ENCODE measurements at places on chromosomes 5 and 9.

- DNase-seq: no peak
These were observed 7.6 kb upstream of the LCN15 start for GRCh38 chr9:136771907-136772415.

DNA sequence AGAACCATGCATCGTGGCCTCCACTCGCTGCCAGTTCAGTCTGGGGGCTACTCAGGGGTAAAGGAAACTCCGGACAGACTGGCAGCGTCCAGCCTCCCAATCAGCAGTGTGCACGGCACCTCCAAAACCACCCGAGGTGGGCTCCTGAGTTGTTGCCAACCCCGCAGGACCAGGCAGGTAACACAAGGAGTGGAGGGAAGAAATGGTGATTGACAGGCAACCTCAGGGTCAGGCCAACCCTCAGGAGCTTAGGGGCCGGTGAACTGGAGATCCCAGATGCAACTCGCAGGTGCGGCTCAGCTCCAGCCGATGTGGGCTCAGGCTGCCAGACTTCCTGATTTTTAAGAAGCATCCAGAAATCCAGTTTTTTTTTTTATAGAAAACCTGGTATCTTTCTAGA is 37.3 kb upstream of the AKNA start:
- DNase-seq: no peak

- DNase-seq: no peak
These were observed 10.1 kb downstream of the CAMK2A start for GRCh38 chr5:150279330-150280020.

DNA sequence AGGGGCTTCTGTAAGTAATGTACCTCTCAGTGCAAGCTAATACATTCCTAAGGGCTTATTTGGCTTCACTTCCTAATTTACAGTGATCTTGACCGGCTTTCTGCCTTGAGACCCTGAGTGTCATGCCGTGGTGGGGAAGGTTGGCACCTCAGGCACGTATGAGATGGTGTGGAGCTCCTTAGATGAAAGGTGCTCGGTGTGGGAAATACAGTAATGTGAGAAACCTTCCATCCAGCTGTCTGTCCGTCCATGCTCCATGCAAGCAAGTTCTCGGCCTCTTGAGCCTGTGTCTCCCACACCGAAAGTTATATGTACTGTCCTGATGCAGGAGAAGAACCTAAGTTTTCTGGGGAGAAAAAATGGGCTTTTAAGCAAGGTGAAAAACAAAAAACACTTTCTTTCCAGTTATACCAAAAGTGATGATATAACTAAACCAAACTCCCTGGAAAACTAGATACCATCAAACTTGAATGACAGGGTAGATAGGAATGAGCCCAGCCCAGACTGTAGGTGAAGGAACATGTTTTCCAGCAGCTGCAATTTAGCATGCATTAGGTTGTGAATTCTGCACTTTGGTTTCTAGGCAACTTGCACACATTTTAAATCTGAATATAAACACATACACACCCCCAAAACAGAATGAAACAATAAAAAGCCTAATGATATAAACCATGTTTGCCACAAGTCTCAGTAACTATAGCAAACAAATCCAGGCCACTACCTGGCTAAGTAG is 279.6 kb downstream of the FANCC start:
- DNase-seq: no peak

DNA sequence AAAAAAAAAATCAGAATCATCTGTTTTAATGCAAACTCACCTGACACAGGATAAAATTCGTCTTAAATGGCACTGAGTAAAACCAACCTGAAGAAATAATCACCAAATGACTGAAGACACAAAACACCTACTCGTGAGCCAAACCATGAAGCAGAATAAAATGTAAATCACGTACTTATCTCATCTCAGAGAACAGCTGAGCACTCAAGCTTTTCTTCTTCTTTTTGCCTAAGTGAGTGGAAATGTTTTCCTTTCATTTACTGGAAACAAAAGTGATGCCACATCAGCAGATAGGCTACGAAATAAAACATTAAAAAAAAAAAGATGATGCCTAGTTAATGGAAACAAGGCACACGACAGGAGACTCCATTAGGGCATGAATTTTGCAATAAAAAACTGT is 36.4 kb downstream of the ATPSCKMT start:
- DNase-seq: no peak

DNA sequence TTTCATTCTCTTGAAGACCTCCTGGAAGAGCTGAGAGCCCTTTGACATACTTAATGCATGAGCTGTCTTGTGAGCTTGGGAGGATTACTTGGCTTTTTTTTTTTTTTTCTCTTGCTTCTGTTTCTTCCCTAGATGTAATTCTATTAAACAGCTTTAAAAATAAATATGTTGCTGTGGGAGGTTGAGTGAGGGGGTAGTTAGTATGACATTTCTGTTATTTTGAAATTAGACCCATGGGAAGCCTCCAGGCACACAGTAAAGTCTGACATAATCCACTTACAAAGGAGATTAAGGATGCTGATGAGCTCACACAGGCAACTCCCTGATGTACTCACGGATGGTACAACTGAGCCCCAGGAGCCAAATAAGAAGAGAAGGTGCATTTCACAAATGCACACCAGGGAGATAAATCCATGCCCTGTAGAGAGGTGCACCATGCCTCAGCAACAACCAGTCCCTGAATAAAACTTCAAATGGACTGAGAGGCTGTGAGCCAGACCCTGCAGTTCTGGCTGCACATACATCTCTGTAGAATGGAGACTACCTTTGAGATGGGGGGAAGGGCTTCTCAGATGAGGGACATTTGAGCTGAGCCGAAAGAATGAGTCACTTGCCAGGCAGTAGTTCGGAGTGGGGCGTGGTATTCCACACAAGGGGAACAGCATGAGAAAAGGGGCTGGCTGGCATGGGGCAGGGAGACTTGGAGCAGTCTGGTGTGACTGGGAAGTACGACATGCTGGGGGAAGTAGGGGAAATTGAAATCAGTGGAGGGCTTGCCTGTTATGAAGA is 68.7 kb downstream of the ACTL7B start:
- DNase-seq: no peak

DNA sequence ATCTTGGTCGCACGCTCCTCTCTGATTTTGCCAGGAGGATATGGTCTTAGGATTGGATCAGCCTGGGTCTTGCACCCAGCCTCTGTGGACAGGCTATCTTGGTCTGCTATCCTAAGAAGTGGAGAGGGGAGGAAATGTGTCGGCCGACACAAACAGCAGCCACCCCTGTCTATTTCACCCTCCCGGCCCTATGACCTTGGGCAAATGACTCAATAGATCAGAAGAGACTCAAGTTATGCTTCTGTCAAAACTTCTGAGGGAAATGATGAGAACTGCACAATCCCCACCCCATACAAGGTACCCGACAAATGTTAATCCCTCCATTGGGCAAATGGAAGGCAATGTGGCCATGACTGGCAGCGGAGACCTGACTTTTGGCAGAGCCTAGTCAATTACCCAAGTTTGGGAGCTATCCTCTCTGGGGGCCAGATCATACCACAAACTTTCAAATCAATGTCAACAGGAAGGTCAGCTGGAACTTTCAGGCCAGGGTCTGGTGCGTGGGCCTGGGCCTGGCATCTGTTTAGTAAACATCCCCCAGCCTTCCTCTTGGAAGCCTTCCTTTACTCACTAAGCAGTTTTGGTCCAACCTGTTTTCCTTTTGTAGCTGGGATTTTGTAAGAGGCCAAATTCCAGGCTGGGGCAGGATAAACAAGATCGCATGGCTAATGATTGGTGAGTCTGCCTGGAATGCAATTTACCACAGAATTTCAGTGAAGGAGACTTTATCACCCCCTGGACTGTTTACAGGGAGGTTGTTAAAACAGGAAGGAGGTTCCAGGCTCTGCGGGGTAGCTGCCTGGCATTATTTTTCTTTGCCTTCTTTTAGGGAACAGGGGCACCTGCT is 64.2 kb upstream of the CPEB4 start:
- no peak for DNase-seq

- DNase-seq: no peak
These were observed 62.2 kb upstream of the SLC12A2 start for GRCh38 chr5:128021411-128021810.

DNA sequence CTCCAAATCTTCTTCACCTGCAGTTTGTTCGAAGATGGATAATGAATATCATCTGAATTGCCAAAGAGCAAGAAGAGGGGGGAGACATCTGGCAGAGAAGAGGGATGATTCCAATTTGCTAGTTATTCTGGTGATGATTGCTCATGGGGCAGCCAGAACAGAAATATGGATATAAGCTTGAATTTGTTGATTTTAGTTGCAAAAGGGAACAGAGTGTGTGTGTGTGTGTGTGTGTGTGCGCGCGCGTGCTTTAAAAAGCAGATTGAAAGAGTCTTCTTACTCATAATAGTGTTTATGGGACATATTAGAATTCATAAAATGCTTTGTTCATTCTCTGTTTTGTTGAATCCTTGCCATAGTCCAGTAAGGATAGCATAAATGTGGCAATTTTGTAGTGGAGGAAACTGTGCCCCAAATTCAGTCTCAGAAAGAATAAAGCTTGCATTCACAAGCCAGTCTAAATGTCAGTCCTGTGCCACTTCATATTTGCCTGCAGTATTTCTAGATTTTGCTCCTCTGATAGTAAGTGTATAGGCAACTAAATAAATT is 436.3 kb upstream of the KLF4 start:
- DNase-seq: no peak

DNA sequence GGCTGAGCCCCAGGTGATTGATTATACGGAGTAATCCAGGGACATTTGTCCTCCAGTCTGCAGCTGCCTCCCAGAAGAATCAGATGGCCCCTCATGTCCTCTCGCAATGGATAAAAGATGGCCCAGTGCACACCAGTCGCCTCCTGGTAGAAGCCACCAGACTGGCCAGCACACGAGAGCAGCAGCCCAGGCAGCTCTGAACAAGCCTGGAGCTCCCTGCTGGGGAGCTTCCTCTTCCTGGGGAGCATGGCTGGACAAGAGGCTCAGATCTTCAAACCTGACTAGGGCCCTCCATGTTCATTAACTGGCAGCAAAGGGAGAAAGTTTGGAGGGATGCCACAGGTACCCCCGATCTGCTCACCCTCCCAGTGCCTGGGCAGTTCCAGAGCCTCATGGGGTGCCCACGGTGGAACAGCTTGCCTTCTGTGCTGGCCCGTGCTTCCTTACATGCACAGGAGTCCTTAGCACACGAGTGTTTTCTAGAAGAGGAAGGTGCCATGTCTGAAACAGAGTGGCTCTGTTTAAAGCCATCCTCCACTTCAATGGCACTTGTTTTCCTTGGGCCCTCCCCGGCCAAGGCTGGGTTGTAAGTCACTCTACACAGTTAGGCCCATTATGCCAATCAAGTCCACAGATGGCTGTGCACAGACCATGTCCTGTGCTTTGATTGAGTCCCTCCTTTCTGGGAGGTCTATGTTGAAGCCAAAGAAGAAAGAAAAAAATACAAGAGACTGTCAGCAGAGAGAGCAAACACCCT is 75.6 kb downstream of the PRRT1B start:
- no peak for DNase-seq

DNA sequence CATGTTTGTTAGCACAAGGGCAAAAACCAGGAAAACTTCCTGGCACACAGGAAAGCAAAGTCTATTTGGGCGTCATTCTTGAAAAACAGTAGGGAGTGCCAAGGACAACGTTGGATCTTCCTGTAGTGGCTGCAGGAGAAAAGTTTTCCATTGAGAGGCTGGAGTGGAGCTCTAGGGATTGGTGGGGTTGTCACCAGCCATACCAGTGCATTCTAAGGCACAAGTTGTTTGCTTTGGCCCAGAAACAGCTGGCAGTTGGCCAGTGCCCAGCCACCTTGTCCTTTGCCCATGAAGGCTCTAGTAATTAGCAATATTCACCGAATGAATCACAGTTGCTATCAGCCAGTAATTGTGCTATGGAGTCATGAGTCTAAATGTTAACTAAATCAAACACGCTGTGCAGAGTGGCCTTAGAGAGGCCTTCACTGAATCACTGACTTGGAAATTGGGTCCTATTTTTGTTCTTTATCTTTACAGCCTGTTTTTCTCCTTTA is 26.4 kb downstream of the TNFSF15 start:
- DNase-seq: no peak

DNA sequence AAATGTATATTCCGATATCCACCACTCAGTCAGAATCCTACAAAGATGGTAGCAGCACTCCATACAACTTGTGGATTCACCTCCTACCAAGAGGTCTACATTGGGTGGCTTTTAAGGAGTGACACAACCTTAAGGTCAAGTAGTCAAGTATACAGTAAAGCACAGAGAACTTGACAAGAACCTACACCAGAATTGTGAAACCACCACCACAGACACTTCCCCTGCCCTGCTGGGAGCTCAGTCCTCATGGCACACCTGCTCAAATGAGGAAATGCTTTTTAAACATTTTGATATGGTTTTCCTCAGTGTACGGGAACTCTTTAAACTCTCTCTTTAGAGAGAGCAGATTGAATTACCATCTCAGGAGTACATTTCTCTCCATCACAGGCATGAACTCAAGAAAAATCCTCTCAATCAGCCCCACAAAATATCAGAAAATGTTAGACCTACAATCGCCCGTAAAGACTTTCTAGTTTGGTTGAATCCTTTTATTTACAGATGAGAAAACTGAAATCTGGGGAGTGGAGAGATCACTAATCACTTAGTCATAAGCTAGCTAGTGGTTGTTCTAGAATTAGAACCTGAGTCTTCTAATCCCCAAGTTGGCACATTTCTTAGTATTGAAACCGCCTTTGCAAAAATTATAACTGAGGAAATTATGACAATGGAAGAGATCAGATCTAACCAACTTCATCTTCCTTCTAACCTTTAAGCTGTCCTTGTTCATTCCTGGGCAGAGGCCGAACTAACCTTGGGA is 38.5 kb upstream of the NR4A3 start:
- DNase-seq: no peak

DNA sequence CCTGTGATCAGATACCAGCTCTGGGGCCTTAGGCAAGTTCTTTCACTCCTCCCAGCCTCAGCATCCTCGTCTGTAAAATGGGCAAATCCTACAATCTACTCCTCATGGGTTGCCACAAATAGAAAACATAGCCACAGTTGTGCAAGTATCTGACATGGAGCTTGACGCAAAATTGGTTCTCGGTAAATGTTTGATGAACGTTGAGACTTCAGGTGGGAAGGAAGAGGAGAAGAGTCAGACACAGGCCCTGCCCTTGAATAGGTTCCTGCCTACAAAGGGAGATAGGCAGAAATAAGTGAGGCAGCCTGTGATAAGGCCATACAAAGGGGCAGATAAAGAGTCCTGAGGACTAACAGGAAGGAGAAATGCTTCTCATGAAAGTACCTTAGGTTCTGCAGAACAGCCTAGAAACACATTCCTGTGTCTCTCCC is 26.1 kb upstream of the CPEB4 start:
- DNase-seq: no peak

DNA sequence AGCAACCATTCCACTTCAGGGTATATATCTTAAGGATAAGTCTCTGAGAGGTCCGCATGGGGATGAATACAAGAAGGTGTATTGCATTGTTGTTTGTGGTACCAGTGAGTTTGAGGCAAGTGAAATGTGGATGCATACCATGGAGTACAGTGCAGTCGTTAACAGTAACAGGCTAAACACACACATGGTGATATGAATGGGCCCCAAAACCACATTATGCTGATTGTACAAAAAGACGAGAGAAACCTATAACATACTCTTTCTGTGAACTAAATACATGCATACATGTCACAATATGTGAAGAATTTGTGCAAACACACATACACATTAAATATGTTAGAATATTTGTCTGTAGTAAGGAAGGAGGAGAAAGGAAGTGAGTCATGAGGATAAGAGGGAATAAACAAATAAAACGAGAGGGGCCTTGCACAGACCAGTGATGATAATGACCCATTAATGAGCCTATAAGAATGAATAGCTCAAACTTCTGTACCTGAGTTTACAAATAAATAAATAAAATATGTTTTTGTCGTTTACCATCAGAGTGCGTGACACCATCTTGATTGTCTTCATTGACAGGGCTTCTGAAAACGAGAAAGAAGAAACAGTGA is 66.5 kb upstream of the RICTOR start:
- no peak for DNase-seq

Measured in NCI-H1930 (cell line).